CD4-positive, alpha-beta T cell treated with Interferon gamma for 1 hour (primary cell): ENCODE measurements at places on chromosomes 5 and 9.

DNA sequence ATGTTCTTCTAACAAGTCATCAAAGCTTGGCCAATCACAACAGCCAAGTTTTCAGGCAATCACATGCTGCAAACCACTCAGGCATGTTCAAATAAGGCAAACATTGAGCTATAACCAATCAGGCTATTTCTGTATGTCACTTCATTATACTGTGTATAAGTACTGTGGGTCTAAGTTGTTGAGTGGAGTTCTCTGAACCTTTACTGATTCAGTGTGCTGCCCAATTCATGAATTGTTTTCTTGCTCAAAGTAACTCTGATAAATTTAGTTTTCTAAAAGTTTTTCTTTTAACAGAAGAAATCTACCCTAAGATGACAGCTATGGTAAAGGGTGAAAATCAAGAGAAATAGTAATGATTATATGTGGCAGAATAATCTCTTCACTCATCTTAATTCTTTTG is 805.4 kb upstream of the NUDT12 start:
- no peak for DNase-seq

DNA sequence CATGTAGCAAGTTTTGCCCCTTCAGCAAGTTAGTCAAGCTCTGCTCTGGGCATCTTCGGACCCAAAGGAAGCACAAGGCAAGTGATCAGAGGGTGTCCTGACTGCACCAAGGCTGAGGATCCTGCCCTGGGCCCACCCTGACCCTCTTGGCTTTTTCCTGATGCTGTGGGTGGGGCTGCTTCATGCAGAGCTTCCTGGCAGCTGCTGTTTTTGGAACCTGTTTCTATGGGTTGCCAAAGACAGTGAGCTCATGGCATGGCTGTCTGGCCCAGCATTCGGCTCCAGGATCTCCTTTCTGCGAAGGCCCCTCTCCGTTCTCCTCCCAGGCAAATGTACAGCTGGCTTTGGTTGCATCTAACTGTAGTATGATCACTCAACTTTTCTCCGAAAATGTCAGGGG is 497.9 kb downstream of the ARHGEF28 start:
- no peak for DNase-seq

DNA sequence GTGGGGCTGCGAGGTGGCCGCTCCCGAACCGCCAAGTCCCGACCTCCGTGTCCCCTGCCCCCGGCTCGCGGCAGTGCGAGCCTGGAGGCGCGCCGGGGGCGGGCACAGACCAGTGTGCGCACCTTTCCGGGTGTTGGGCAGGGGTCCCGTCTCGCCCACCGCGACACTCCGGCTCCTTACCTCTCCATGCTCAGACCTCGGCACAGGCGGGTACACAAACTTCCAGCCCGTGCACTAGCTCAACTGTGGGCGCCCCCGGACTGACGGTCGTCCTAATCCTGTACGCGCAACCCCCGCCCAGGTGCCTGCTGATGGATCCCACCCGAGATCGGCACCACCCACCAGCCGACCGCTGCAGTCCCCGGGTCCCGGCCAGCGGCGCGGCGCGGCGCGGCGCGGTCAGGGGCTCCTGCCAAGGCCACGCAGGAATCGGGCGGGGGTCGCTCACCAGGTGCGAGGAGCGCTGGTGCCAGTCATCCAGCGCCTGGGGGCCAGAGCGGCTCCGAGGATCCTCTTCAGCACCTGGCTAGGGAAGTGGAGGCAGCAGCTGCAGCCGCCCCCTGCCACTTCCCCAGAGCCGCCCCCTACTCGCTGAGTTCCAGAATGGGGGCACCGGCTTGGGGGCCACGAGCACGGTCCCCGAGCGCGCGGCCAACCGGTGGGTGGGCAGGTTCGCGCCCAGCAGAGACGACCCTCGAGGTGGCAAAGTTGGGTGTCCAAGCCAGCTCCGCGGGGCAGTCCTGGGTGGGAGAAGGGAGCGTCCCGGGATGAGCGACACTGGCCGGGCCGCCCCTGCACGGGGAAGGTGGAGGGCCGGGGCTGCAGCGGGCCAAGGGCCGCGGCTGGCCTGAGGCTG is 511 bp downstream of the SEMA5A start:
- DNase-seq: no peak

DNA sequence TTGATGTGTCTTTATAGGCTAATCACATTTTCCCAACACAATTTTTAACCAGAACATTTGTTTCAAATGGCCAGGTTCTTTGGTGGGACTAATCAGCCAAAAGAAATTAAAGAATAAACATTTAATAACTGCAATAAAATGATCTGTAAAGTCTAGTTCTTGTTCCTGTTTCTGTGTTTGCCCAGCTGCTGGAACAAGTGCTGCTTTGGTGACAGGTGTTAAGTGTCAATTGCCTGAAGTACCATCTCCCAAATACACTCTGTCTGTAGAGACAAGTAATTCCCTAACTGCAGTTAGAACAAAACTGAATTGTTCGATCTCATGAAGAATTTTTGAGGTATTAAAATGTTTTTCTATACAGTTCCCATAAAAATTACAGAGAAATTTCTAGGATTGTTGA is 402.3 kb upstream of the CHD1 start:
- DNase-seq: no peak

GRCh38 chr5:113163328-113163727 is 186.7 kb downstream of the DCP2 start:
- DNase-seq: no peak

DNA sequence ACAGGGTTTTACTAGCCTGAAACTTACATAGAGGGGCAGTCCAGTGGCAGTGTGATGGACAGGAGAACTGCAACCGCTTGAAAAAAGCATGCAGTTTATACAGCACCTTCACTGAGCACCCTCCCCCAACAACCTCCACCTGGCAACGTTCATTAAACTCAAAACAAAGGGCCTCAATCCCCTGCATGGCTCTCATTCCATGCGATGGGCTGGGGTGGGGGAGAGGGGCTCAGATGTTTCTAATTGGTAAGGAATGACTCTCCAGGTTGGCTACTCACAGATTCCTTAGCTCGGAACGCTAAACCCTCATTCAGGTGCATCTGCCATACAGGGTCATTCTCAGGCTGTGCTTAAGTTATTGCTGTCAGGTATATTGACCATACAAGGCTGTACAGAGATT is 80.9 kb upstream of the ITGA1 start:
- DNase-seq: no peak

GRCh38 chr9:129383019-129383560 is 205.0 kb upstream of the IER5L start:
- DNase-seq: no peak

GRCh38 chr5:39395521-39395920 is 29.3 kb downstream of the DAB2 start:
- no peak for DNase-seq

- no peak for DNase-seq
These were observed 73.7 kb downstream of the ZNF366 start for GRCh38 chr5:72433522-72433921.

DNA sequence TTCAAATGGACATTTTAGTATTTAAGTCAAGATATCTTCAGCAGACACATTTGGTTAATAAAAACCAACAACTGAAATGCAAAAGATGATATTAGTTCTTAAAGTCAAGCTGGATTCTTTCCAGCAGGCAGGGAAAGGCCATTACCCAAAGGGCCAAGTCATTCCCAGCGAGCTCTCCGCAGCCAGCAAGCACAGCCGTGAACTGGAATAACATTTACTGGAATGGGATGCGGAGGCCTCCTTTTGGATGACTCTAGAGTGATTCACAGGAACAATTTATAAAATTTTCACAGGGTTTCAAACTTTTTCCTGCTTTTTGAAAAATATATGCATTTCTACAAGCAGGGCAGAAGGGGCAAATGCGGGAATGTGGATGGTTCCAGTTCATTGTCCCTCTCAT is 76.6 kb upstream of the DAB2 start:
- DNase-seq: no peak

DNA sequence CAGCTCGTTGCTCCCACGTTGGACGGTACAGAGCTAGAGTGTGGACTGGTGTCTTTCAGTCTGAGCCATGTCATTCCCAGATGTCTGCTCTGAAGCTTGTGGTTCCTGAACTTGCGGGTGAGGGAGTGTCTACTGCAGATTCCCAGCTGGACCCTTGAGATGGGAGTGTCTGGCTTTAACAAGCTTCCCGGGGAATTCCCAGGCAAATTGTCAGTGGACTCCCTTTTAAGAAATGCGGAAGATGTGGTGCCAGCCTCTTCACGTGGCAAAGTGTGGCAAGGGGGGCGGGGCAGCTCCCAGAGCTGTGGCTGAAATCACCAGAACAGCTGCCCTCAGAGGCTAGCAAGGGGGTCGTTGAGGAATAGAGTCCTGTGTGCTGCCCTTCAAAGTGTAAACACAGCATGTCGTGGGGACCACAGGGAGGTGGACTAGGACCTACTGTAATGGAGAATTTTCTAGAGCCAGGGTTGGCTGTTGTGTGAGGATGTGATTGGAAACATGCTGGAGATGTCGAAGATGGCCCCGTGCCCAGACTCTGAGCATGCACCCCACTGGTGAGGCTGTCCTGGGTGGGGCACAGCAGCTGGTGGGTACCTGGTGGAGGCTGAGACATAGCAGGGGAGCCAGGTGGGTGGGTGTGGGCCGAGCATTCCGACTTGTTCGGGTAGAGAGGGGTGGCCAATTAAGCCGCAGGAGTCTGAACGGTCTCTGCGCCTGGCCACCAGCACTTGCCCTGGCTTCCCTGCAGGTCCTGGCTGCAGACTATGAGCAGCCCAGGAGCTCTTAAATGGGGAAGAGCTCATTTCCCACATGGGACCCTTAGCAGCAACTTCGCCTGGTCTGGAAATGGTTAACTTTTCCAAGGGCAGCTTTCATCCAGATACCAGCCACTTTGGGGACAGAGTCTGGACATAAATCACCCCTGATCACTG is 37.4 kb downstream of the PRRX2 start:
- no peak for DNase-seq

- DNase-seq: no peak
These were observed 63.9 kb downstream of the ALDH1A1 start for GRCh38 chr9:72888943-72889342.

DNA sequence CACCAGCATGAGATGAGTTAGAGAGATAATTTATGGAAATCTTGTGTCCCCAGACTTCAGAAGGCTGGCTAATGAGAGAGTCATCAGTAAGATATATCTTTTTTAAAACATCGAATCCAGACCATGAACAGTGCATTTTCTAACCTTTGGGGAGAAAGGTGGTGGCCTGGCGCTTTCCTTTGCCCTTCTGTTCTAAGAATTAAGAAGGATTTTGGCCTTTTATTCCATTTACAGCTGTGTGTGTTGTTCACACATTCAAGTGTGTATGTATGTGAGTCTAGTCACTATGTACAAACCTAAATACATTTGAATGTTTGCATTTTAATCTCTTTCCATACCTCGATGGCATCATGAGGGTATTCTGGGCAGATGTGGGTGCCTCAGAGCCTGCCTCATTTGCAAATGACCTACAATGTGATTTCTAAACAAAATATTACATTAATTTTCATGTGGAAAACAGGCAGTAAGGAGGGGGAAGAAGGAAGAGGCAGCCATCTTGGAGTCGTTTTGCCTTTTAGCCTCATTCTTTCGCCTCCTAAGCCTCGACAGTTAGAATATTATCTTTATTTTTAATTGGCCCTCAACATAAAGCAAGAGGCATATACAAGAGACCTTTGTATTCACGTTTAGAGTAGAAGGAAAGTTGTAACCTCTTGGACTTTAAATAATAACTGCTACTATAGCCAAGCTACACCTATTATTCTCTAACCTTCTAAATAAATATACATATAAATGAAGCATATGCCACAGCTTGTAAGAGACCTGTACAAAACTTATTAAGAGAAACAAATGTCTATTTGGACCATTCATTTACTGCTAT is 125.3 kb upstream of the TMEM161B start:
- DNase-seq: no peak

- no peak for DNase-seq
These were observed 167.0 kb downstream of the YTHDC2 start for GRCh38 chr5:113680534-113680933.

DNA sequence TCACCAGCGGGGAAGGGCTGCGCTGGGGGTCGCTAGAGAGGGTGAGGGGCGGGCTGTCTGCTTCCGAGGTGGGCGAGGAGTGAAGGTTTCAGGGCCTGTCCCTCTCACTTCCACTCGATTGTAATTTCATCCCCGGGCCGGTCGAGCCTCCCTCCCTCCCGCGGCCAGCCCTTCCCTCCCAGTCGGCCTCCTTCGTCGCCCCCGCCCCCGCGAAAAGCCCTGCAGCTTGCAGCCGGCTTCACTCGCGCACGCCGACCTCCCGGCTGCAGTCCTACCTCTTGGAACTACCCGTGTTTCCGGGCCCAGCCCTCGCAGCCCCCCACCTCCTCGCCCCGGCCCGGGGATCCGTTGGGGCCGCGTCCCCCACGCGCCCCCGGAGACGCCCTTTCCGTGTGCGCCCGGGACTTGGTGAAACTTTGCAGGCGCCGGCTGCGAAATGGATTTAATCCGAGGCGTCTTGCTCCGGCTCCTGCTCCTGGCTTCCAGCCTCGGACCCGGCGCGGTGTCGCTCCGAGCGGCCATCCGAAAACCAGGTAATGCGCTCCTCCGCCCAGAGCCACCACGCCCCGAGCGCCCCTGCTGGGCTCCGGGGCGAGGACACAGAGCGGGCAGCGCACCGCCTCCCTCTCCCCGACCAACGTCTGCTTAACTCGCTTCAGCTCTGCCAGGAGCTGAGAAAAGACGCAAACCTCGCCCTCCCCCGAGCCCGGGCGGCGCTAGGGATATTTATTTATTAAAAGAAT is at the start of gene EGFLAM:
EGFLAM (plus strand) TSS at position 241 of the 743 bp plus-strand sequence; CDS start at position 437, 196 bp downstream.
- no peak for DNase-seq

DNA sequence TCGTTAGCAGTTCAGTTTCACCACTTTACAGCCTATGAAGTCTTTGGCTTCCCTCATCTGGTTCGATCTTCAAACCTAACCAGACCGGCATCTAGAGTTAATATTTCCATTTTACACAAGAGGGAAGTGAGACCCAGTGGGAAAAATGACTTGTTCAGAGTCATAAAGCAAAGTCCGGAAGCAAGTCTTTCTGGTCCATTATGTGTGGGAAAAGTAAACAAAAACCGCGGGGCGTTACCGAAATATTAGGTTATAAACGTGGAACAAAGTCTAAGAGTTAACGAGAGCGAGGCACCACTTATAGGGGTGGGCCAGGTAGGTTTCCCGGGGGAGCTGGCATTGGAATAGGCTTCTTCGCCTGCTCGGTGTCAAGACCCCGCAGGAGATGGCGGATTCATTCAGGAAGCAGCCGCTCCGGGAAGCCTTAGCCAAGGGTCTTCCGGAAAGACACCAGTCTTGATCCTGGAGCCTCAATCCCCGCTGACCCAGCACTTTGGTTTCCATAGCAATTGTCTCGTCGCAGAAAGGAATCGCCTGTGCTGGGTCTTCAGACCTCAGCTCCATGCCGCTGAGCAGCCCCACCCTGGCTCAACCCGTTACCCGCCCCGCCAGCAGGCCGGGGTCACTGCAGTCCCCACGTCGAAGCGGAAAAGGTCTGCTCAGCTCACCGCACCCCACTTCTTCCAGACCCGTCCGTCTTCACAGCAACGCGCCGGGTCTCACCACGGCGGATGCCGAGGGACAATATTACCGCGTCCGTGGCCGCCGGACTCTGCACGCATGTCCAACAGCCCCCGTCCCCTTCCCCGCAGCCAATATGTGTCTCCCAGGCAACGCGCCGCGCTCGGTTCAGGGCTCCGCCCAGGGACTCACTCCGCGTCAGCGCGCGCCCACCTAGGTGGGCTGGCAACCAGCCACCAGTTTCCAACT is at the start of gene C5orf52:
C5orf52 (plus strand) TSS at position 872 of the 930 bp plus-strand sequence. CDS start 82 bp downstream, outside the sequence.
- DNase-seq: no peak
